ENCODE measurements at places on chromosomes 16 and 17.

GRCh38 chr16:28110479-28110878 is 47.0 kb upstream of the GSG1L start:
- no peak for DNase-seq

DNA sequence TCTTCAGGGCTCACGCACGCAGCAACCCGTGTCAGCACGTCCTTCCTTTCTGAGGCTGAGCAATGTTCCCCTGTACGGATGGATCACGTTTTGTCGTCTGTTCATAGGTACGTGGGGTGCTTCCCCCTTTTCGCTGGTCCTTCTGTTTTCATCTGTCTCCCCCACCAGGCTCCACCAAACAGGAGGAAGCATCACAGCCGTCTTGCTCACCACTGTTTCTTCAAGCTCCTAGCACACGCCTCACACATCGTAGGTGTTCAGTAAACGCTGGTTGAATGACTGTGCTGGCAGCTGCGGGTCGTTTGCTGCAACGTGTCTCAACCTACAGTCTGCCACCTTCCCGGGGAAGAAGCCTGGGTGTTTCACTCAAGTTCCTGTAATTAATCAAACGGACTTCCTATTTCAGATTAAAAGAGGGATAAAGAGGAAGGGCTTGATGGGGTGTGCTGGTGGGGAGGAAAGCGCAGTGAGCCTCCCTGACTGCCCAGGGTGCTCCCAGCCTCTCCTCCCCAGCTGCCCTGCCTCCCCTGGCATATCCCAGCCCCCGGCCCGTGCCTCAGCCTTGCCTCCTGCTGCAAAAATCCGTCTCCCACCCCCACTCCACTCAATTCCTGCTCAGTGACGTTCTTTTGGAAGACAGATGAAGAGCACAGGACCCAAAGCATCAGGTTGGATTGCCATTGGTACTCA is 76.7 kb upstream of the DOC2B start:
- no peak for DNase-seq

DNA sequence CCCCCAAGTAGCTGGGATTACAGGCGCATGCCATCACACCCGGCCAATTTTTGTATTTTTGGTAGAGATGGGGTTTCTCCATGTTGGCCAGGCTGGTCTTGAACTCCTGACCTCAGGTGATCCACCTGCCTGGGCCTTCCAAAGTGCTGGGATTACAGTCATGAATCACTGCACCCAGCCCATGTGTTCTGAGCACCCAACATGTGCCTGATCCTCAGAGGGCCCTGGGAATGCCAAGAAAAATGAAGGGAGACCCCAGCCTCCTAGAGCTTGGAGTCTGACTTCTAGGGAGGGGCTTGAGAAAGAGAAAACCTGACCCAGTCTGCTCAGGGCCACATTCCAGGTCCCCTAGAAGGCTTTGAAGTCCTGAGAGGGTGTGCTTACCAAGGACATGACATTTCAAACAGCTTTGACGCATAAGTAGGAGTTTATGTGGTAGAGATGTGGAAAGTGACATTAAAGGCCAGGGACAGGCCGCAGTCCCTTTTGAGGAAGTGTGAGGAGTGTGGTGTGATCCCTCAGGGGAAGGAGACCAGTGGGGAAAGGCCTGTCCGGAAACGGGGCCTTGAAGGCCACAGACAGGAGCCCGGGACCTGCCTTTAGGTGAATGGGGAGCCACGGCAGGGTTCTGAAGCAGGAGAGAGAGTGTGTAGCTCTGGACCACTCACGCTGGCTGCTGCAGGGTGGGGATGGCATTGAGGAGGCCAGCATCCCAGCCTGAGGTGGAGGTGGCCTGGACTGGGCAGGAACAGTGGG is 1.1 kb upstream of the CCL22 start:
- no peak for DNase-seq

GRCh38 chr16:71460236-71460635 is 1.8 kb downstream of the ZNF23 start:
- peak; percentile 13 for DNase-seq

DNA sequence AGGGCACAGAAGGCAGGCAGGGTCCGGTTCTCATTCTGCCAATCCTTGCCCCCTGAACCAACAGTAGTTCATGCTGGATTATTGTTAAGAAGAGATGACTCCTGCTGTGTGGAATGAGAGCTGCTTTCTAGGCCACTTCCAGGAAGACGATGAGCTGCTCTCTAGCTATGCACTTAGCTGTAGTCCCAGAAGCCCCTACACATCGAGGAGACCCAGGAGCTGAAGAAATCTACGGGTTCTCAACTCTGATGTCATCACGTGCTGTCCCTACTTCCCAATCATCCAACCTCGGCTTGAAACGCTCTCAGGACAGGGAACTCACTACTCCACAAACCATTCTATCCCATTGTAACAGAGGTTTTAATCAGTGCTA is 29.0 kb upstream of the EMP2 start:
- no peak for DNase-seq

- no peak for DNase-seq
These were observed 244.6 kb upstream of the PSMD7 start for GRCh38 chr16:74052016-74052415.

All from SW 1271 (cell line).